ENCODE measurements at places on chromosomes 5 and 9.

GRCh38 chr5:87524217-87524616 lies 111.5 kb upstream of the CCNH start:
- no peak for DNase-seq

DNA sequence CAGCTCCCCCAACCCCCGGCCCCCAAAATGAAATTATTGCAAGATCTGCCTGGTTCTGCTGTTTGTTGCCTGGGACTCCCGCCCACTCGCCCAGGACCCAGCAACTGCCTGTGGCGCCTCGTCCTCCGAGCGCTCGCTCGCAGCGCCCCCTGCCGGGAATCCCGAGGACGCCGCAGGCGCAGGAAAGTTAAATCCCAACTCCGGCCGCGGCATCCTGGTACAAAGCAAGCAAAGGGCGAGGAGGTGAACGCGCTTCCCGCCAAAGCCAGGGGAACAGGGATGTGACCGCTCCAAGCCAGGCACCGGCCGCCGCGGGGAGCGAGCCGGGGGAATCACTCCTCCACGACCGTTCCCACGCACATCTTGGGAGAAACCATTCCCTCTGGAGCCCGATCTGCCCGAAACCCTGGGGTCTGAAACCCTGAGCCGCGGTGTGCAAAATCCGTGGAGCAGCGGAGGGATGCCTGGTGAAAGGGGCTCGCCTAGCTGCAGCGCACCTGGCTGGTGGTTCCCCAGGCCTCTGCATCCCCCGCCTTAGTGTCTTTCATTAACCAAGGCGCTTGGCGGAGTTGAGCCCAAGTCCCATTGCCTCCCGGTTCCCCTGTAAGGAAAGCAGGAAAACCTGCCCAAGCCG lies 1.3 kb downstream of the SEMA5A start:
- no peak for DNase-seq

GRCh38 chr9:74275872-74276508 lies 221.1 kb upstream of the RORB start:
- DNase-seq: no peak

DNA sequence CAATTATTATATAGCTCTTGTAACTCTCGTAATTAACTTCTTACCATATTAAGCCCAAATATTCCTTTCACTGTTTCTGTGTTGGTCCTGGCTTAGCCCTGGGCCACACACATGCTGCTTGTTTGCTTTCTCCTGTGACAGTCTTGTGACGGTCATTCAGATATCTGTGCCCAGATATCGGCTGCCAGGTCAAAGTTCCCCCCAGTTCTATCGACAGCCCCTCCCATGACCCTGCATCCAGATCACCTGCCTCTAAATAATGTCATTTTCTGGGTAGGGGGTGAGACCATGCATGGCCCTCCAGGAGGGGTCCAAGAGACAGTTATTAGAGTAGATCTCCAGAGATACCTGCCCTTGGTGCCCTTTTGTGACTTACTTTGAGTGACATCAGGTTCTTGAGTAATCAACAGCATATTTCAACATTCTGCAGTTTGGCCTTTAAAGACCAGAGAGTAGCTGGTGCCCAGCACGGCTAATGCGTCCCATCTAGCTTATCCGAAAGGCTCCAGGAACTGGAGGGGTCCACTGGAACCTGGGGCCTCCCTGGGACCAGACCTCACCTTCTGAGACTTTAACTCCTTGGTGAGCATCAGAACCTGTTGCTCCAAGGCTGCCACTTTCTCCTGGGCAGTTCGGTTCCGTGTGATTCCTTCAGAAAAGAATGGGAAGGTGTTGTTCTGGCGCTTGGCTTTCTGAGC lies 26.9 kb downstream of the TBC1D2 start:
- no peak for DNase-seq

GRCh38 chr9:77935974-77936373 lies 95.6 kb downstream of the GNAQ start:
- DNase-seq: no peak

DNA sequence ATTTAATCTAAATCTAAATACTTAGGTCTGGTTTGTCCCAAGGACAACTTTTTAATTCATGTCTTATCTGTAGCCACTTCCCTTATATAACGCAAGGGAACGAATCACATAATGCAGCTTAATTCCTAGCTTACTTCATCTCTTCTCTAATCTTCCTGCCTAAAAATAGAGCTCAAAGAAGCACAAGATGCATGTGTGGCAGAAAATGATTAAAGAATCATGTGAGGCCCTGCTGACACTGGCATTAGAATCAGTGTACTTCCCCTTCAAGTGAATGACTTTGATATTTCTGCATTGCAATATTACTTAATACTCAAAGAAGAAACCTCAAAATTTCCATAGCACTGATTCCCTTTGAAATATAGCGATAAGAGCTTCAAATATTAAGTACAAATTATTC lies 317.9 kb upstream of the FTMT start:
- DNase-seq: no peak

GRCh38 chr5:109407913-109408312 lies 1.9 kb downstream of the PJA2 start:
- no peak for DNase-seq

DNA sequence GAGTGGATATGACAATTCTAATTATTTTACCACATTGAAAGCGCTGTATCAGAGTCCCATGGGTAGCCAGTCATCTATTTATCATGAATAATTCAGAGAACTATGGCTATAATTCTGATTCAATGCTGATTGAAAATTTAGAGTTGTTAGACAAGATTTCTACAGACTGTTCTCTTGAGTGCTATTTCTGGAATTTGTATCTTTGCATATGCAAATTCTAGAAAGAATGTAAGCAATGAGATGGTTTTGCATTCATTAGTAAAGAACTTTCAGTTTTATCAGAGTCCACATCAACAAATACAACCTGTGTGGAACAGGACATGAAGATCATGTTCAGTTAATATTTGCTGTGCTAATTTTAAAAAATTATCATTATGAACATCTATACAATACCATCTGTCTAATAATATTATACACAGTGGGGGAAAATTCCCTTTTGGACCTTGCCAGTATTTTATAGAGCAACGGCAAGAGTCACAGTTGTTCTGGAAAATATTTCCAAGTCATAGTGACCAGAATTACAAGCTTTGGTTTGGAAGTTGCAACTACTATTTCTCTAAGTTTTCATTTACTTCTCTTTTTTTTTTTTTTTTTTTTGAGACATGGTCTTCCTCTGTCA lies 372.7 kb upstream of the PTGER4 start:
- DNase-seq: no peak

All from NCI-H1092 (cell line).